ENCODE measurements at places on chromosomes 5 and 9.

DNA sequence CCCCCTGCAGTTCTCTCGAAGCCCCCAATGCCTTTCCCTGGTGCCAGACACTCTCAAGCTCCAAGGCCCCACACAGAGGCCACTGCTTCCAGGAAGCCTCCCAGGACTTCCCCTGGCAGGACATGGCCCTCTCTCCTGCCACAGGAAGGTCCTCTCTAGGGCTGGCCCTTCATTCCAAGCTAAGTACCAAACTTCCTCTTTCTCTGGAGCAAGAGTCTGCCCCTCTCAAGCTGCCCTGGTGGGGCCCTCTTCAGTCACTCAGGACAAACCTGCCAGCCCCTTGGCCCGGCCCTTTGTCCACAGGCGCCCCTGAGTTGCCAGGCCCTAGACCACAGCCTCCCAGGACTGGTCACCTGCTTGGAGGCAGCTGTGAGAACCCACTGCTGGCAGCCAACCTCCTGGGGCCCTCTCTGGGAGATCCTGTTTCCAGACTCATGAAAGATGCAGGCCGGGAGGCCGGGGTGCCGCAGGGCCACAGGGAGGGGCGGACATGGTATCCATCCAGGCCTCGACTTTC lies 6.6 kb downstream of the NINJ1 start:
- DNase-seq = no peak

DNA sequence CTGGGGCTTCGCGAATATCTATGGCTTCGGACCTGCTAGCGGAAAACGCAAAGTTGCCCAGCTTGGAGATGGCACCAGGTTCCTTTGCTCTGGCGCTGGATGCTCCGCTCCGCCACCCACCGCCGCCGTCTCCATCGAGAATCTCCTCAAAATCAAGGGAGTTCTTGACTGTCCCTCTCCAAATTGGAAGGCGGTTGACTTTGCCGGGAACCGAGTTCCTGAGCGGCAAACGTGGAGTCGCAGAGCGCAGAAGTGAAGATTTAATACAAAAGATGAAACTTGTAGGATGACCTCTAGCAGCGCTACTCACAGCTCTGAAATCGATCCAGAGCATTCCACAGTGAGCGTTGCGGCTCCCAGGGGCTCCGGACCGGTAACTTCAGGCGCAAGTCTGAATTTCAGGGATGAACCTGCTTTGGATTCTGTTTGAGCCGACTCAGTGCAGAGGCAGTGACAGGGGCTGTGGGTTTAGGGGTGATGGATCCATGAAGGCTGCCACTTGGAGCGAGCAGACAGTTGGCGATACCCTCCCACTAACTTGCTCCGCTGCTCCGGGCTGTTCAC lies 1641.5 kb upstream of the C9orf72 start:
- no peak for DNase-seq

GRCh38 chr5:139811274-139811607 lies 15.6 kb downstream of the PSD2 start:
- no peak for DNase-seq

GRCh38 chr5:135333732-135334515 lies 65.1 kb downstream of the MACROH2A1 start:
- peak; percentile 40 for DNase-seq

DNA sequence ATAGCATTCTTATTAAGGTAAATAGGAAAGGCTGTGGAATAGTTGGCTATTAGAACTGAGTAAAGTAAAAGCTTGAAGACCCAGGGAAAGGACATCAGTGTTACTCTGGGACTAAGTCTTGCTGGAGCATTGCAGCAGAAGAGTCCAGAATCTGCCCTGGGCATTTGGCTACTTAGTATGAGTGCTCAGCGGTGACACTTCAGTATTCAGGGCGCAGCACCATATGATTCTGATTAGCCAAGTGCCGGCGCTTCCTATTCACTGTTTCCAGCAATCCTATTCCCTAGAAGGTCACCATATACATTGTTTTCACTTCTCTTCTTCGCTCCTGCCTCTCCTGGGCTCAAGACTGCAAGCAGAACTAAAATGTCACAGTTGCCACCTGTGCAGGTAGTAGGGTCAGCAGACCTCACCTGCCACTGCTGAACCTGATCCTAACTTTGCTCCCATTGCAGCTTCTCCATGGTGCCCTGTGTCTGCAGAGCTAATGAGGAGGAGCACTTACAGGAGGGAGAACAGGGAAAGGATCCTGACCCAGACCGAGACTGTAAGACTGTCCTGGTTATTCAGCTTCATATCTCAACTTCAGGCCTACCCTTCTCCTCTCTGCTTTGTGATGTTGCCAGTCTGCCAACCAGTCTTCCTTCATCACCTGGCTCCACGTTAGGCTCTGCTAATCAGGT lies 313.6 kb upstream of the PIK3R1 start:
- DNase-seq = no peak

DNA sequence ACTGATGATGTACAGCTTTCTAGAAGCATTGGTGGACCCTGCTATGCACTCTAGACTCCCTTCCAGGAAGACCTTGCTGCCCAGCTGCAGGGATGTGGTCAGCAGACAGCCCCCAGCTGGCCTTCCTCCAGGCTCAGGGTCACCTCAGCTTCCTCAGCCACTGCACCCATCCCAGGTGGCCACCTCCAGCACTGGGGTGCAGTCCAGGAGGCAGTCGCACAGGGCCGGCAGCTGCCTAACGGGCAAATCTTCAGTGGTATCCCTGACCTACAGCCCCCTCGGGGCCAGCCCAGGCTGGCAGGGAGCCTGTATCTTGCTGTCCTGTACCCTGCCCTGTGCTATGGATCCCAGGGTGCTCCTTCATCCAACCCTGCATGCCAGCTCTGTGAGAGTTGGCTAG lies 81.8 kb downstream of the GADD45G start:
- DNase-seq = no peak

DNA sequence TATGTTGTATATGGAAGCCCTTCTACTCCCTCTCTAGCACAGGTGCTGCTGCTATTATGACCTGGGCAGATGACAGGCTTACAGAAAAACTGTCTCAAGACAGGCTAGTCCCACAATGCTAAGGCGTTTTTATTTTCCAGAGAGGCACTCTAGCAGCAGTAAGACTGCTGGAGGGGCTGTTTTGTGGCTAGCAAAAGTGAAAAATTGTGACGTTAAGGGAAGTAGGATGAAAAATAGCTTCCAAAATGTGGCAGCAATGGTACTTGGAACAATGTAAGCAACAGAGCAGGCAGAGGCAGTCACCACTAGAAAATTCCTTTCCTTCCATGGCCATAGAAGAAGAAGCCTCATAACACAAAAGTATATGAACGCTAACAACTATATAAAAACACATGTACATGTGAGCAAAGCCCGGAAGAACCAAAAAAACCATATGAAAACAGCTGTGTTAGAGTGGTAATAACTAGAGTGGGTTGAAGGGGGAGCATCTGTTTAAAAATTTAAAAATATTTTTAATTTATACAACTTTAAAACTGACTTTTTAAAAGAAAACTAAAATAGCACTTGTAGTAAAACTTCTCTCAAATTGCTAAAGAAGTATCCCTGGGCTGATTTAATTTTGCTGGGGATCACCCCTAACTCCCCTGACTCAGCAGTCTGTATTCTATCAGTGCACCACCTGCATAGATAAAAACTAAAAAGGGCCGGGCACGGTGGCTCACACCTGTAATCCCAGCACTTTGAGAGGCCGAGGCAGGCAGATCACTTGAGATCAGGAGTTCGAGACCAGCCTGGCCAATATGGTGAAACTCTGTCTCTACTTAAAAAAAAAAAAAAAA lies 30.6 kb downstream of the CLINT1 start:
- DNase-seq = no peak

- no peak for DNase-seq
Observed at GRCh38 chr5:111800351-111800750, 43.4 kb upstream of the NREP start.

DNA sequence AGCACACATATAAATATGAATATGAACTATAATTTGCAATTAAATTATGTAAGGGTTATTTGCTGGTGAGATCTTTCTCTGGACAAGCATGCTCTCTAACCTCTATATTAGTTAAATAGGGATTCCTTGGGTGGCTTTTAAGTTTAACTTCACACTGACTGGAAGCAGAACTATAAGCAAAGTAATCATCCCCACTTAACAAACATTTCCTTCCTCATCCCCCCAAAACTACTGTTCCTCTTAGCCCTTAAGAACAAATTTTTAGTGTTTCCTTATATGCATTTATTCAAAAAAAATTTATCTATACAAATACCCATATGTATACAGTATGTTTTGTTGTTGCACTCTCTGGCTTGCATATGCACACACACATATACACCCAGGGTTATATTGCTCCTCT lies 512.1 kb upstream of the MEF2C start:
- DNase-seq = no peak

- peak; percentile 55 for DNase-seq
Observed at GRCh38 chr5:95720094-95720786, 10.9 kb upstream of the RHOBTB3 start.

- DNase-seq = no peak
Observed at GRCh38 chr5:172156541-172156994, 31.5 kb downstream of the STK10 start.

- peak; percentile 35 for DNase-seq
Observed at GRCh38 chr9:110691002-110691549, 22.5 kb downstream of the MUSK start.

DNA sequence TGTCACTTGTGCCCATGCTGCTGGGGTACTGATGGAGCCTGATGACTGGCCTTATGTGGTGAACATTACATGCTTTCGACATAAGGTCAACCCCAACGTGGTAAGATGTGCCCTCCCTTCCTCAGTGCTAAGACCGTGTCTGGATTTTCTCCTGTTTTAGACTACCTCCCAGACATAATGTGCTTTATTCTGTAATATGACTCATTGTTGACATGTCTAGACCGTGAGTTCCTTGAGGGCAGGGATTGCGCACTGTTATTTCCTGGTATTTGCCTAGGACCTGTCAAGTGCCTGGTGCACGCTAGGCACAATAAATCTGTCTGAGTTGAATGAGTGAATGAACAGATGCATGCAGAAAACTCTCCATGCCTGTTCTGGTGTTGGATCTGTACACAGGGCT lies 346.0 kb downstream of the KDM4C start:
- peak; percentile 8 for DNase-seq

GRCh38 chr5:29089591-29090130 lies 2051.3 kb upstream of the CDH9 start:
- no peak for DNase-seq

GRCh38 chr9:107953556-107954125 lies 464.1 kb upstream of the KLF4 start:
- no peak for DNase-seq

DNA sequence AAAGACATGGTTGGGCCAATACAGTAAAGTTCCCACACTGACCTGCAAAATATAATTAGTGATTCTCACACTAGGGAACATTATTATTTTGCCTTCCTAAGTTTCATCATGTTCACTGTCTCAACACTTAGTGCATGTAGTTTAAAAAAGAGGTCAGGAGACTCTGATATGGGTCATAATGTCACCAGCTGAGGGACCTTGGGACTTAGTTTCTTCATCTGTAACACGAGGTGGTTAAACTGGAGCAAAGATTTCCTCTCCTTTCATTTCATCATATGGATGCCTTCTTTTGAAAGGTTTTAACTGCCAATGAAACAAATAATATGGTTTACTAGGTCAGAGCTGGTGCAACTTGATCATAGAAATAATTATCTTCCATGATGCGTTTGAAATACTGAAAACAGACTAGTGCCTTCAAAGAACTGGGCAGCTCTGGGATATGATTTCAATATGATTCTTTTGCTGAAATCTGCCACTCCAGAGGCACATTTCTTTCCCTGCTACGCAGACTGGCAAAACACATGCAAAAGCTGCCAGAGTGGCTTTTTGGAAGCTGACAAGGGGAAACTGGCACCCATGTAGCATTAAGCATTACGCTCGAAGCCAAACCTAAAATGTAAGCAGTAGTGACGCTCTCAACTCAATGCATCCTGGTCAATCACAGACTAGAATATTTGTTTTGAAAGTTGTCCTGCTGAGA lies 20.8 kb downstream of the RETREG1 start:
- DNase-seq = no peak

GRCh38 chr5:136249678-136250266 lies 56.8 kb upstream of the SMIM32 start:
- peak; percentile 70 for DNase-seq

DNA sequence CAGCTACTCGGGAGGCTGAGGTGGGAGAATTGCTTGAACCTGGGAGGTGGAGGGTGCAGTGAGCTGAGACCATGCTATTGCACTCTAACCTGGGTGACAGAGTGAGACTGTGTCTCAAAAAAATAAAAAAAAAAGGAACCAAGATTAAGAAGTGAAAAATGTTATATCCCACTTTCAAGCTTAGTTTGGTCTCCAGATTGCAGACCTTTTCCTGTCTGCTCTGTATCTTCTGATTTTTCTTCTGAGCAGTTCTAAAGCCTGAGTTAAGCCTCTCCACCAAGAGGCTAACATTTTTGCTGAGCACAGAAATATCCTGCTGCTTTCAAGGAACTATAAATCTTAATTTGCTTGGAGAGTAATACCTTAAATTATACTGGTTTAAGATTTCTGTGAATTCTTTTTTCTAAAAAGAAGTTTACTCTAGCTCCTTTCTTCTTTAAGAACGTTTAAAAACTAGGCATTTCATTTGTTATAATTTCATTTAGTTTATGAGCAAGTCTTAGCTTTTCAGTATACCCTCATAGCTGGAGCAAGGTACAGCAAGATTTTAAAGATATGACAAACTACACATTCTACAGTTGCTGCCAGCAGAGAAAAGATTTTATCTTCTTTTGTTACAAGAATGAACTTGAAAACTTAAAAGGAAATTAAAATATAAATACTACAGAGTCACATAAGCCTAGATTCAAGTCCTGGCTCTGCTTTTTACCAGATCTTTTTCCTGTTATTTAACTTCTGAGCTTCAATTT lies 55.0 kb downstream of the GARNL3 start:
- no peak for DNase-seq

- DNase-seq = no peak
Observed at GRCh38 chr9:137198051-137198901, 2.3 kb downstream of the TPRN start.

DNA sequence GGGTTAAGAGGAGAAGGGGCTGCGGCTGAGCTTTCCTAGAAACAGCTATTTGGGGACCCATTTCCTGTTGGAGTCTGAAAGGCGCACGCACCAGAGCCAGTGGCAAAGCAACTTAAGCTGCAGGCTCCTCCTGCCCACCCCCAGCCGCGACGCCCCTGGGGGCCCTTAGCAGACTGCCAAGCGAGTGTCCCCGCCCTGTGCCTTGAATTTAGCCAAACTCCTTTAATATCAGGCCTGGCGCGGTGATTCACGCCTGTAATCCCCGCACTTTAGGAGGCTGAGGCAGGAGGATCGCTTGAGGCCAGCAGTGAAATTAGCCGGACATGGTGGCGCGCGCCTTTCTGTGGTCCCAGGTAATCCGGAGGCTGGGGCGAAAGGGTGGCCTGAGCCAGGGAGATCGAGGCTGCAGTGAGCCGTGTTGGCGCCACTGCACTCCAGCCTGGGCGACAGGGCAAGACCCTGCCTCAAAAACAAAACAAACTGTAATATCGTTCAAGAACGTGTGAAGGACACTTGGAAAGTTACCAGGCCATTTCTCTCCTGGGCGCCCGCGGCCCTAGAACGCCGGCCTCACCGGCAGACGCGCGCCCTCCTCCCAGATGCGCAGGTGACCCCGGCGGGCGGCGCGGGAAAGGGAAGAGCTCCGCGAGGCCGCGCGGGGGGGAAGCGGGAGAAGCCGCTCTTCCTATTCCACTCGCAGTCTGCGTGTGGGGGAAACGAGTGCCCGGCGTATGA lies 1.0 kb upstream of the F2R start:
- no peak for DNase-seq

GRCh38 chr9:23538461-23539003 lies 287.5 kb downstream of the ELAVL2 start:
- no peak for DNase-seq

- no peak for DNase-seq
Observed at GRCh38 chr9:107824556-107824955, 335.0 kb upstream of the KLF4 start.

- no peak for DNase-seq
Observed at GRCh38 chr5:143413958-143414669, 10.6 kb upstream of the NR3C1 start.

All from IMR-90 (cell line).